NCI-H1105 treated with DMSO at 0.1 percent for 48 hours (cell line): ENCODE measurements at places on chromosomes 6 and 20.
A peak's percentile ranks its signal among the peaks of the same experiment; 100 is the strongest.

DNA sequence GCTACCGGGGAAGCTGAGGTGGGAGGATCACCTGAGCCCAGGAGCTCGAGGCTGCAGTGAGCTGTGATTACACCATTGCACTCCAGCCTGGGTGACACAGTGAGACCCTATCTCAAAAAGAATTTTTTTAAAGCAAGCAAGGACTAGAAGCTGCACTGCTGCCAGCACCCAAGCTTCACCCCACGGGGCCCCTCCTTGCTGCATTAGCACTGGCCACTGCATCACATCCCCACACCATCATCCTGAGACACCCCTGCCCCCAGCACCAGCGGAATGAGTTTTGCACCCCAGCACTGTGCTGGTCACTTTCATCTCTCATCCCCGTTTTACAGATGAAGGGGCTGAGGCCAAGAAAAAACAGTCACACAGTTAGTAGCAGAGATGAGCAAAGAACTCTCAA, 30.9 kb downstream of the TBC1D7 start:
- no peak for DNase-seq

DNA sequence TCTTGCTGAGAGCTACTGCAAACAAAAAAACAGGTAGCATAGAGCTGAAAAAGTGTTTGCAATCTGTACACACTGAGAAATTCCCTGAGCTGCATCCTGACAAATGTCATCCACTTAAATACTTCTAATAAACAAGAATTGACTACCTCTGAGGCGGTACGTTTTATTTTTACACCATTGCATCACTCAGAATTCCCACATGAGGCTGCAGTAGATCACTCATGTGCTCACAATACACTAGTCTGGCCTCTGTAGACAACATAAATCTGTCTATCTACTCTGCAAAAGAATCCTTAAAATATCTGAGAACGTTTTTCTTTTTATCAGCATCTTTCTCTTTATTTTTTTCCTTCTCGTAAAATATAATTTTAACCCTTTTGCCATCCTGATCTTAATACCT, 661.4 kb downstream of the EPHA7 start:
- DNase-seq, result no peak

GRCh38 chr6:63683071-63683603, 47.5 kb downstream of the PHF3 start:
- no peak for DNase-seq

GRCh38 chr20:43666376-43667328, at the start of gene MYBL2:
Gene MYBL2 (plus strand): TSS chr20:43667114. CDS start chr20:43667284, 170 bp downstream.
- peak; percentile 66 for DNase-seq

GRCh38 chr6:158040051-158040803, 58.6 kb downstream of the SYNJ2 start:
- DNase-seq, result no peak

DNA sequence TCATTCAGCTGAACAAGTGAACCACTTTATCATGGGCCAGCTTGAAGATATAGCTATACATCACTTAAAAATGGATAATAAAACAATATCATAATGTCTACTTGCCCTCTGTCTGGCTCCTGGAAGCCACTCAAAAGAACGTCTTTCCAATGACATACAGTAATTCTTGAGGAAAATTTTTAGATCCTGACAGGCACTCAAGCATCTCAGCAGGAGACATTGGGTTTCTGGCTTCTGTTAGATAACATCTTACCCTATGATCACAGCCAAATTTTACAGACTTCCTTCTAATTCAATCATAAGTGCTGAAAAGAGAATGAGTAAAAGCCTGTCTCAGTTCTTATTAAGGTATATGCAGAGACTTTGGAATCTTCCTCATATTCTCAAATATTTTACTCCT, 330 bp downstream of the CGA start:
- no peak for DNase-seq

DNA sequence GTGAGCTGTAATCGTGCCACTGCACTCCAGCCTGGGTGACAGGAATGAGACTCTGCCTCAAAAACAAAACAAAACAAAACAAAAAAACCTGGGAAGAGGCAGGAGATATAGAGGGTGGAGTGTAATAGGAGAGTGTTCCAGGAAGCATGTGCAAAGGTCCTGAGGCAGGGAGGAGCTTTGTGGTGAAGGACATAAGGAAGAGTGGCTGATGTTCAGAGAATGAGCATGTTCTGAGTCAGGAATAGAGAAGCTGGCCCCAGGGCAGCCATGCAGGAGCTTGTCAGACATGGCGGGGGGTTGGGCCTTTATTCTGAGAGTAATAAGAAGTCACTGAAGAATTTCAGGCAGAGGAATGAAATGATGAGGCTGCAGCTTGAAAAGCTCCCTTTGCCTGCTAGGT, 337.0 kb downstream of the CDH26 start:
- DNase-seq, result no peak

- DNase-seq, result no peak
Observed at GRCh38 chr6:166541876-166542579, 44.5 kb downstream of the RAMACL start.

GRCh38 chr6:26045928-26046368, 41.3 kb upstream of the HFE start:
- DNase-seq, result peak; percentile 28

- DNase-seq, result no peak
Observed at GRCh38 chr20:36538026-36538722, 3.1 kb upstream of the MYL9 start.

DNA sequence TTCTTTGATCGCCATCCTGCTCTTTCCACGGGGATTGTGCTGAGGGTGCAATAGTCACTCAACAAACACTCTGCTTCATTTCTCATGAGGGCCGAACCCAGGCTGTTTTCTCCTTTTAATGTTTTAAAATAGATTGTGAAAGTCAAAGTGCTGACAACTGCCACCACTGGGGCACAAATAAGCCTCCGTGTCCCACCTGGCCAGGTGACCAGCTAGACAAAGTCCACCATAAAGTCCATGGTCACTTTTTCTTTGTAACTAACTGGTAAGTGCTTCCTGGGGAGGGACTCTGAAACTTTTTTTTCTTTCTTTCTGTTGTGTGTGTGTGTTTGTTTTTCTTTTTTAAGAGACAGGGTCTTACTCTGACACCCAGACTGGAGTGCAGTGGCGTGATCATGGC, 219.8 kb downstream of the LY86 start:
- DNase-seq, result no peak

GRCh38 chr6:11585426-11586016, 48.0 kb downstream of the TMEM170B start:
- peak; percentile 59 for DNase-seq

- no peak for DNase-seq
Observed at GRCh38 chr6:42140032-42140431, 2.4 kb downstream of the C6orf132 start.

GRCh38 chr6:137761487-137761886, 105.6 kb upstream of the TNFAIP3 start:
- no peak for DNase-seq

DNA sequence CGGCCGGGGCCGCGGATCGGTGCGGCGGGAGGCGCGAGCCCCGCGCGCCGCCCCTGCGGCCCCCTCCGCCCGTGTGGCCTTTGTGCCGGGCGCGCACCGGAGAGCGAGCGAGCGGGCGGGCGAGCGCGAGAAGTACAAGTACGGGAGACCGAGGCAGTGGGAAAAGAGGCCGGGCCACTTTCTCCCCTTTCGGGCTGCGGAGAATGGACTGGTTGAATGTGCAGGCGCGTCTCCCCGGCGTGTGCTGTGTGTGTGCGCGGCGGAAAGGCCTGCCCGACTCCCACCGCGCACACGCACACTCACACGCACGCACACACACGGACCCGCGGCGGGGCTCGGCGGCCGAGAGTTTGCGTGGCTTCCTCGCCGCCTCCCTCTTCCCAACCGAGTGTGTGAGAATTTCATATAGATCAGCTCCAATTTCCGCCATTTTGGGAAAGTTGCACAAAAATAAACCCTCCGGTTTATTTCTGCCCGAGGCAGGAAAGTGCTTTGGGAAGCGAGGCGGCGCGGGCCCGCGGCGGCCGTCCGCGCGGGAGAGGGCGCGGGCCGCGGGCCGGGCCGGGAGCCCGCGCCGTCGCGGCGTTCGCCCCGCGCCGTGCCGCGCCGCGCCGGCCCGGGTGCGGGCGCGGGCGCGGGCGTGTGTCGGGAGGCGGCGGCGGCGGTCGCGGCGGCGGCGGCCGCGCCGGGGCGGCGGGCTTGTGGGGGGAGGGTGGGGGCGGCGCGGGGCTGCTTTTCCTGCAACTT, 1.1 kb downstream of the L3MBTL3 start:
- DNase-seq, result peak; percentile 40

DNA sequence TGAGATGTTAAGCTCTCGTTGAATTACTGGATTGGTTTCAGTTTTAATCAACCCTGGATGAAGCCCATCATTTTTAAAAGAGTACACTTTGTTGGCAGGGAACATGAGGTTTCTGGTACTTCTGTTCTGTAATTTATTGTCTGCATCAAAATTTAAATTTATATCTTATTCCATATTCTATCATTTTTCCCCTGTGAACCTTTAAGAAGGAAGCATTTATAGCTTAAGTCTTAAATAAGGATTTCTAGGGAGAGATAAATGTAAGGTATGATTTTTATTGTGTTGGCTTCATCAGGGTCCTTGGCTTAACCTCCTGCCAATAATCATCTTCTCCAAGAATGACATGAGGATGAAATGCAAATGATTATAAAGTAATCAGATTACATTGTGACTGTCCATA, 40.6 kb downstream of the MLIP start:
- DNase-seq, result no peak

DNA sequence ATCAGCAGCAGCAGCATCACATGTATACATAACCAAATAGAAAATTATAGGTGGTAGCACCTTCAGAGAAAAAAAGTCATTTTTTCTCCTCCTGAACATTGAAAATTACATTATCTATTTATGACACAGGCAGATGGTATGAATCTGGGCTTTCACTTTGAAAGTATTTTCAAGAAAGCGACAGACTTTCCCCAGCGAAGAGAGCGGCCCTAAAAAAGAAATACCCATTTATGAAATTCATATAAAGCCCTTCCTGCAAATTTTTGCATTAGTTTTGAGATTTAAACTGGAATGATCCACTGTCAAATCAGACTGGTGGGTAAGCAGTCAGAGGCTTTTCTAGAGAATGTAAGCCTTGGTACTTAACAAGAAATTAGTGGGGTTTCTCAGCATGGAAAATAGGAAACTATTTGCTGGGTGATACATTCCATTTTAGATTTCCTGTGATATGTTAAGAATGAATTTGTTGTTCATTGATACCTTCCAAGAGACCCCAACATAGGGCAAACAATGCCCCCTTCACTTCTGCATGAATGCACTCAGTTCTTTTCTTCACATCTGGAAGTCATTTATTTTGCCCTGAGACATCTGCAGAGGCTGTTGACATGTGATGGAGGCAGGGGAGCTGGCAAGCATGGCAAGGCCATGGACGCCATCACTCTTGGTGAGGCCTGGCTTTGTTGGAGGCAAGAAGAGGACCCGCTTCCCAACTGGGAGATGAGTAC, 147.0 kb downstream of the LINC00237 start:
- DNase-seq, result no peak

DNA sequence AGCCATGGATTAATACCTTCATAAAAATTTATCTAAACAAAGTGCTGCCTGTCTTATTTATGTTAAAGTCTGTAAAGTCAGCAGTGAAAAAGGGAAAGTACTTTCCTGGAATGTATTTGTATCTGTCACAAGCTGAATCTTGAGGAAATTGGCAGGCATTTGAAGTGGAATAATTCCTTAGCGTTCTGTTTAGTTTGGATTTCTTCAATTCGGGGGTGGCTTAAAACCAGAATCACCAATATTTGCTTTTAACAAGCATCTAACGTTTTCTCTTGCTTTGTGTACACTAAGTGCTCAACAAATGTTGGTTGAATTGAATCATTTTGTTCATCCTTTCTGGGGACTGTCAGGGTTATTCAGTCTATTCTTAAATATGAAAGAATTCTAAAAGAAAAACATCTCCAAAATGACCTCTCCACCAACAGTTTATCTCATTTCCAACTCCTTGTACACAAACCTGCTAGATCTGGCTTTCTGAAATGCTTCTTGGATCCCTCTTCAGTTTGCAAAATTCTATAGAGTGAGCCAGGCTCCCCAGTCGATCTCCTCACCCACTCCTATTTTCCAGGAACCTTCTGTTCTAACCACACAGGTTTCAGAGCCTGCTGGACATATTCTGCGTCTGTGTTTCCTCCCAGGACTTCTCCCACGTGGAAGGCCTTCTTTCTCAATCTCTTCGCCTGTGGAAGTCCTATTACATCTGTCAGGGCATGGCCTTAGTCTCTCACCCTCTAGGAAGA, 2.0 kb upstream of the NPEPL1 start:
- DNase-seq, result no peak

DNA sequence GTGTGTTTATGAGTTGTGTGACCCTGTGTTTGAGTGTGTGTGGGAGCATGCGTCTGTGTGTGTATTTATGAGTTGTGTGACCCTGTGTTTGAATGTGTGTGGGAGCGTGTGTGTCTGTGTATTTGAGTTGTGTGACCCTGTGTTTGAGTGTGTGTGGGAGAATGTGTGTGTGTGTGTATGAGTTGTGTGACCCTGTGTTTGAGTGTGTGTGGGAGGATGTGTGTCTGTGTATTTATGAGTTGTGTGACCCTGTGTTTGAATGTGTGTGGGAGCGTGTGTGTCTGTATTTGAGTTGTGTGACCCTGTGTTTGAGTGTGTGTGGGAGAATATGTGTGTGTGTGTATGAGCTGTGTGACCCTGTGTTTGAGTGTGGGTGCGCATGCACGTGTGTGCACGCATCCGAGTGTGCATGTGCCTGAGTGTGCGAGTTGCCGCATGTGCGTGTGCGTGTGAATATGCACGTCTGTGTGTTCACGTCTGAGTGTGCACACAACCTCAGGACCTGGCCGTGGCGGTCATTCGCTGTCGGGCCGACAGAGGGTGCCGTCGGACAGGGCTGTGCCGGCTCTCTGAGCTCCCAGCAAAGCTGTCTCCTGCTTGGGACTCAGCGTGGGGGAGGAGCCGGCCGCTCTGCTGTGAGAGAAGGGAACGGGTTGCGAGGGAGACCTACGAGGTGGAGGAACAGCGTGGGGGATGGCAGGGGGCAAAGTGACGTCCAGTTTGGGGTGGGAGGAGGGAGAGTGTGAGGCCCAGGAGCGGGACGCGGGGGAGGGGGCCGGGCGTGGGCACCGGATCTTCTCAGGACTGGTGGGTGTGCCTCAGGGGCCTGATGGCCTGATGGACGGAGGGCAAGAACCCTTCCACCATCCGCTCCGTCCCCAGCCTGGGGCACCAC, 19.7 kb downstream of the SLC17A9 start:
- DNase-seq, result peak; percentile 69

GRCh38 chr6:13348334-13349113, 20.2 kb upstream of the TBC1D7 start:
- no peak for DNase-seq

GRCh38 chr20:33915726-33916331, 77.9 kb upstream of the RALY start:
- peak; percentile 6 for DNase-seq

- no peak for DNase-seq
Observed at GRCh38 chr6:159804504-159804903, 4.4 kb downstream of the PNLDC1 start.
